GM23338 (cell line): ENCODE measurements at places on chromosomes 5 and 9. TPM values are rescaled to one million over a fixed set of nuclear protein-coding genes. Genes with fewer than 3 reads are reported as not detected.

The PHF24 gene
- polyA plus RNA-seq: 0.03 and 0.05 TPM in 2 replicates

The ATP6V1G1 gene
- 494 and 509 TPM in 2 replicates for polyA plus RNA-seq

The LCN9 gene
- not detected in 2 replicates for polyA plus RNA-seq

The KCNV2 gene
- polyA plus RNA-seq: 0.38 and 0.60 TPM in 2 replicates

The GPR107 gene
- polyA plus RNA-seq: 6.2 and 7.3 TPM in 2 replicates

The F12 gene
- 8.0 and 8.1 TPM in 2 replicates for polyA plus RNA-seq

The CATSPER3 gene
- polyA plus RNA-seq: 0.19 and 0.37 TPM in 2 replicates

The TMEM267 gene
- 8.3 and 11.2 TPM in 2 replicates for polyA plus RNA-seq

The FBP2 gene
- 0.17 TPM in 1 of 2 replicates, not detected in the other for polyA plus RNA-seq

The SREK1IP1 gene
- polyA plus RNA-seq: 137 and 146 TPM in 2 replicates

The ARL15 gene
- polyA plus RNA-seq: 12.1 and 13.0 TPM in 2 replicates

The C5 gene
- polyA plus RNA-seq: 0.09 TPM in 1 of 2 replicates, not detected in the other

The WDR70 gene
- 86.7 and 103 TPM in 2 replicates for polyA plus RNA-seq

The GMCL2 gene
- polyA plus RNA-seq: not detected in 2 replicates

The FAM169A gene
- 12.2 and 16.9 TPM in 2 replicates for polyA plus RNA-seq

The RNF224 gene
- not detected in 2 replicates for polyA plus RNA-seq

The PCDHB10 gene
- polyA plus RNA-seq: 1.6 and 1.7 TPM in 2 replicates

The OTULINL gene
- 6.3 and 7.8 TPM in 2 replicates for polyA plus RNA-seq

The ENTPD2 gene
- polyA plus RNA-seq: 1.8 and 2.9 TPM in 2 replicates

The PCDHB12 gene
- 0.80 and 1.3 TPM in 2 replicates for polyA plus RNA-seq
